ENCODE measurements at places on chromosomes 5 and 9.

DNA sequence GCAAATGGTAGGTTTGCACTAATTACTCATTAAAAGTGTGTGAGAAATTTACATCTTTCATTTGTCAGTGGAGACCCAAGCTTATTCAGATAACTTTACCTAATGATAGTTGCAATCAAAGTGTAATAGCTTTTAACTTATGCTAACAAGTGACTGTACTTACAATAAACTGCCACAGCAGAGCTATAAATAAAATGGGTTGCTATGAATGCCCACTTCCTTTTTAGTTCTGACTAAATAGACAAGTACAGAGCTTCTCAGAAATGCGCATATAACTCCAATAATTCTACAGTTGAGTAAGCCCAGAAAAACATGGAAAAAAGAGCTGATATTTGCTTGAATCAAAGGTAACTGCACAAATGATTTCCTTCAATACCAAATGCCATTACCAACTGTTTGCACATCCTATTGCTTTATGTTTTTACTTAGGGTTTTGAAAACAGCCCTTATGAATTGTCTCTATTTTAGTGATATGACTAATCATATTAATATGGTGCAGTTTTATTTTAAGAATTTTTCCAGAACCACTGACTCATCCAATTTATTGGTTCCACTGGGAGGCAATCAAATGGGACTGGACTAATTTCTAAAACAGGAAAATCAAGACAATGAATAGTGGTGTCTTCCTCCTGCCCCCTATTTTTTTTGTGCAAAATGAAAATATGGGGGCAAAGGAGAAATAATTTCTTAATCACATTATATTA, 84.1 kb downstream of the PPP2R2B start:
- DNase-seq = peak; percentile 2

DNA sequence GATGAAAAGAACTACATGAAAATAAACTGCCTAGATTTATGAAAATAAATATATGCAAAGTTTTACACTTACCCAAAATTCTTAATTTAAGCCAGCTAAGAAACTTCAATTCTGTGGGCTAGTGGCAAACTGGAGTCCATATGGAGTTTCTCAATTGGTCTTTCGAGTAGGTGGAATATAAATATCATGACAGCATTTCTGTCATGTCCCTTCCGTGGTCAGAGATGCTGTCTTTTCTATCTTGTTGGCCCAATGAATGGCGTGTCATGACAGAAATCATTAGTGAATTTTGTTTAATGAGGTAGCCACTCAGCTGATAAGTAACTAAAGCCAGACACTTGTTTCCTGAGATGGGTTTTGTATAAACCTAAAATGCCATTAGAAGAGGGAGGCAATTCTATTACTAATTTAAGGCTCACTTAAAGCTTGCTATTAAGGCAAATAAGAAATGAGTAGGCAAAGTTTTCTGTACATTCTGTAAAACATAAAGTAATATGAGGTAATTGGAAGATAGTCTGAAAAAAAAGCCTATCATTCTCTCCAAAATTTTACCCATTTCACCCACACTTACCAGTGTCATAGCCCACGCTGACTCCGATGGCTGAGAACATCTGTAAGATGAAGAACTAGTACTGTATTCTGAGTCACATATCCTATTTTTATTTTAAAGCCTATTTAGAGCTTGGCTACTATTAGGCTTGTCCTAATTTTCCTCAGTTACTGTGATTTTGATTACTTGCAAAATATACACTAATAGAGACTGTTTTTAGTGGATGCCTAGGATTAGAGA, 419.3 kb upstream of the MEF2C start:
- DNase-seq = no peak

- peak; percentile 31 for DNase-seq
These were observed 249.2 kb upstream of the KLF4 start for GRCh38 chr9:107738789-107739188.

GRCh38 chr5:11027660-11028059, 266.6 kb upstream of the DAP start:
- DNase-seq = no peak

GRCh38 chr5:17019324-17019723, 83.2 kb upstream of the MYO10 start:
- no peak for DNase-seq

- peak; percentile 54 for DNase-seq
These were observed 57.7 kb downstream of the PDE6A start for GRCh38 chr5:149886692-149887470.

GRCh38 chr9:7258688-7259396, 501.1 kb downstream of the KDM4C start:
- DNase-seq = no peak

- DNase-seq = no peak
These were observed 5.2 kb downstream of the SHROOM1 start for GRCh38 chr5:132825033-132825833.

- DNase-seq = peak; percentile 70
These were observed 3.1 kb upstream of the RGMB start for GRCh38 chr5:98770209-98770910.

GRCh38 chr5:5318426-5319190, 103.9 kb upstream of the ICE1 start:
- DNase-seq = no peak

- DNase-seq = no peak
These were observed 159.1 kb downstream of the OLFM1 start for GRCh38 chr9:135246248-135247205.

DNA sequence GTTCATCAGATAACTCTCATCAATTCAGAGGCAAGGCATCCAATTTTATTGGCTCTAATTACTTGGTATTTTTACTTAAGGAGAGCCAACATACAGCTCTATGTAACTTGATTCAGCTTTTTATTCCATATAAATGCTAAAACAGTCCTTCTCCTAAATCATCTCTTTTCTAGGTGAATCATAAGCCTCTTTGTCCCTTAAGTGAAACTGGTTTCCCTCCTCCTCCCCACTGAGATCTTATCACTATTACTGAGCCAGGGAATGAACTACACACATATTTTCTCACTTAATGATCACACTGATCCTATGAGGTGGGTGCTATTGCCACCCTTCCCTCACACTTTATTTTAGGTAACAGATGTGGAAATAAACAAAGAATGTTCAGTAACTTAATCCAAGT, 1143.8 kb downstream of the MAT2B start:
- no peak for DNase-seq

GRCh38 chr5:9454012-9454481, 91.8 kb downstream of the SEMA5A start:
- DNase-seq = no peak

DNA sequence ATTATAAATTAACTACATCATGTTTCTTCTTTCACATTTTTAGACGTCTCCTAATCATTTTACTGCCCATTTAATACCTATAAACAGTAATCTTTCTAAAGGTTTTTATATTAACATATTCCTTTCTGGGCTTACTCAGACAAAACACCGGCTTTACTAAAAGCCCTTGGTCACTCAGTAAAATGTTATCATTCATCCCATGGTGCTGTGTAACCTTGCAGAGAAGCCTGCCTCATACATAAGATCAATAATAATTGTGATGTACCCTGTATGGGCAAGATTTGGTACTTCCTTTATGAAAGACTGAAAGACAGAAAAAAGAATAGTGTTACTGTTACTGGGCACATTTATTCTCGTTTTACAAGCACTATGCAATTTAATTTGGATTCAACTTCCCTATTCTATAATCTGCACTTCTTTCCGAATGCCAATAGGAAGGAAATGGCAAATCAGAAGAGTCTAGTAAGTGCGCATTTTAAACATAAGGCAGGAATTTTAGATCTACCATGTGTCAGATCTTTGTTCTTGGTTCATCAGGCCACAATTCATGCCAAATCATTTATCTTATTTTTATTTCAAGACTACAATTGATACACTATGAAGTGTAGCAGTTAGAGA, 522.2 kb downstream of the CSNK1G3 start:
- no peak for DNase-seq

DNA sequence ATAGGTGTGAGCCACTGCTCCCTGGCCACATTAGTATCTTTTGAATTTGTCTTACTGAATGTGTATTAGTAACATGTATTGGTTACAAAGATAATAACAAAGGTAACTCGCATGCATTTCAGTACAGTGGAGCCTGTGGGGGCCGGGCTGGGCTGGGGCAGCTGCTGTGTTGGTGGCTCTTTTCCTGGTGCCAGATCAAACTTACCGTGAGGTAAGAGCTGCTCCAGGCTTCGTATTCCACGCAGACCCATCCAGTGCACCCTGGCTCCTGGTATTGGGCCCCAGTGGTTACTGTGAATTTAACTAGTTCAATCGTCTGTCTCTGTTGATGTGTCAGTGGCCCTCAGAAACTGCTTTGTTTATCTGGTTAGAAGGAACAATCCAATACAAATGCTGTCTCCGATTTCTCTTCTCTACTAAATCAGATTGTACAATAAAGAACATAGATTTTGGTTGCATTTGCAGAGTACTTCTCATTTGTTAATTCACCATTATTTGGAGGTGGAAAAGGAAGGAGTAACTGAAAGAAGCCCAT, 15.6 kb downstream of the PRRC2B start:
- no peak for DNase-seq

DNA sequence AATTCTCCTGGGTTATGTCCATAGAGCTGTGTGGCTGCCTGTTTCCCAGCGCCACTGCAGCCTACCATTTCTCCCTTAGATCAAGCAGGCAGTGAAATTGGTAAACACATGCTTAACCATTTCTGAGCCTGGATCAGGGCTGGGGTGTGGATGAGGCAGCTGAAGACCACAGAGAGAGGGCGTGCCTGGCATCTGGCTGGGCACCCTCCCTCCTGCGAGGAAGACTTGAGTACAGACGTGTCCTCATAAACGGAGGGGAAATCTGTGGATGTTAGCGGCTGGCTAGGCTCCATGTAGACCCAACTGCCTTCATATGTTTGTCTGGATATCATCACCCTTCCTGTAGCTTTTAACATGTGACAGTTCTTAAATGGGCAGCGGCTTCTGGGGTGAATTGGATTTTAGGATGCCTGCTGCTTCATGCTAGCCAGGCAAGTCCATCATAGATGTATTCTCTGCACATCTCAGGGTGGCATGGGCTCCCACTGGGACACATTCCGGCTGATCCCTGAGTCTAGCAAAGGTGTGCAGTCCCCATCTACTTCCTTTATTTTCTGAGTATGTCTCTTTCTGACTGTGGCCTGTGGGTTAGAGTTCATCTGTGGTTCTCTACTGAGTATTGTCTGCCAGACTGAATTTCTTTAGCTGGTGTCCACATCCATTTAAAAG, 11.0 kb downstream of the RGS3 start:
- DNase-seq = no peak

GRCh38 chr5:92613546-92613945, 967.5 kb downstream of the NR2F1-AS1 start:
- DNase-seq = peak; percentile 3

GRCh38 chr9:7376833-7377232, 422.7 kb downstream of the DMAC1 start:
- DNase-seq = peak; percentile 15

DNA sequence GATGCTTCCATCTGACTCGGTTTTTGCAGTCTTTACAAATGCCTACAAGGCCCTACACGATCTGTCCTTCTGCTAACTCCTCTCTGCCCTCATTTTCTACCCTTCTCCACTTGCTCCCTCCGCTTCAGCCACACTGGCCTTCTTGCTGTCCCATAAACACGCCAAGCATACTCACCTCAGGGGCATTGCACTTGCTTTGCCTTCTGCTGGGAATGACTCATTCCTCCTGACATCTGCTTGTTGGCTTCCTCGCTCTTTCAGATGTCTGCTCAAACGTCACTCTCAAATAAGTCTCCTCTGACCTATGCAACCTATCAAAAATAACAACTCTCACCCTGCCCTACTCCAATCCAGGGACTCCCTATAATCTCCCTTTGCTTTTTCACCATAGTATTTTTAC, 28.2 kb downstream of the CDC25C start:
- DNase-seq = peak; percentile 5

DNA sequence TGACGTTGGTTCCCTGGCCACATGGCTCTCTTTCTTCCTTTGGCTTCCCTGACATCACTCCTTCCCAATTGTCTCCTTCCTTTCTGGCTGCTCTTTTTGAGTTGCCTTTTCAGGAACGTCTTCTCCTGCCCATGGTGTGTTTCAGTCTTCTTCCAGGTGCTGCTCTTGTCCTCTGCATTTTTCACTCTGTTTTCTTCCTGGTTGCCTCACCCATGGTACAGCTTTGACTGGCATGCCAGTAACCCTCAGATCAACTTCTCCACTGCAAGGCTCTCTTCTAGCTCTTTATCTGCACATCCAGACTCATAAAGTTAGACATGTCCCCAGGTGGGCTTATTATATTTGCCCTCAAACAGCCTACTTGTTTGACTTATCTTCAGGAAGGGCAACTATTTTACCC, 91.0 kb upstream of the ANKH start:
- no peak for DNase-seq

DNA sequence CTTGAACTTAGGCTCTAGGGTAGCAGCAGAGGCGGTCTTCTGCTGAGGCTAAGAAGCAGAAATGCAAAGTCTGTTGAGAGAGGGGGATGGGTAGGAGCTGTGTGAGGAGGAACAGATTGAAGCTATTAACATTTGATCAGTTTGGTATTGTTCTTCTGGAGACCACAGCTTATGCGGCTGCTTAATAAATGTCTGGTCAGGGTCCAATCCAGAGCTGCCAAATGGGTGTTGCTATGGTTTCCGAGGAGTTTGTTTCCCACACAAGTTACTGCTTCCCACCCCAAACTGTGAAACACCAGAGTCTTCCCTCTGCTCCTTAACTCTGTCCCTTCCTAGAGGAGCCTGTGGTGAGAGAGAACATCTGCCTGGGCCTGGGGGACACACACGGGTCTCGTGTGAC, 142.2 kb upstream of the KLF4 start:
- no peak for DNase-seq

DNA sequence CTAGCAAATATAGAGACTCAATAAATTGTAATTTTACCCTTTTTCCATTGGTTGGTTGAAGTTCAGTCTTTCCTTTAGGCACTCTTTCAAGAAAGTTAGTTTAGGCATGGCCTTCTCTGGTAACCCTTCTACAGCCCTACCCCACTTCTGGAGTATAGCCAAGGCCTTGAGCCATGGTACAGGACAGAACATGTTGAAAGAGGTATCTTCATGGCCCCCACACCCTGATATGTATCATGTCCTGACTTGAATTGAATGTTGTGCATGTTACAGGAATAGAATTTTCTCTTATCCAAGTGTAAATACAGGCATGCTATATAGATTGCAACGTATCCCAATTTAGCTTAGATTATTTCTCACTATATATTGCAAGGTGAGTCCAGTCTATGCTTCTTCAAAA, 175.6 kb downstream of the CD180 start:
- no peak for DNase-seq

DNA sequence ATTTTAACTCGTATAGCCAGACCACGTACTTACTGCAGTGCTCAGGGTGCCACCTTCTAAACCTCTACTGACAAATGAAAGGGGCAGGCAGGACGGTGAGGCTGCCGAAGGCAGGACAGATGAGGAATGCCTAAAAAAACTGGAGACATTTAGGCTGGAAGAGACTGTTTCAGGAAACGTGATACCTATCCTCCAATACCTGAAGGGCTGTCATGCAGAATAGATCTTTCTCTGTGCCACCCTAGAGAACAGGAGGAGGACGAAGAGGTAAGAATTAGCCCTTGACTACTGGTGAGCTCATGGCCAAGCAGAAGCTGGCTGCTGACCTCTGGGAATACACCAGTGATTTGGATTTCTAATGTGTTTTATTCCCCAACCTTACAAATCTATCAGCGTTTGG, 139.4 kb downstream of the EFNA5 start:
- DNase-seq = no peak

All from fibroblast of skin of back (primary cell).